Islet precursor cell (in vitro differentiated cells): ENCODE measurements at places on chromosomes 12 and 14.

DNA sequence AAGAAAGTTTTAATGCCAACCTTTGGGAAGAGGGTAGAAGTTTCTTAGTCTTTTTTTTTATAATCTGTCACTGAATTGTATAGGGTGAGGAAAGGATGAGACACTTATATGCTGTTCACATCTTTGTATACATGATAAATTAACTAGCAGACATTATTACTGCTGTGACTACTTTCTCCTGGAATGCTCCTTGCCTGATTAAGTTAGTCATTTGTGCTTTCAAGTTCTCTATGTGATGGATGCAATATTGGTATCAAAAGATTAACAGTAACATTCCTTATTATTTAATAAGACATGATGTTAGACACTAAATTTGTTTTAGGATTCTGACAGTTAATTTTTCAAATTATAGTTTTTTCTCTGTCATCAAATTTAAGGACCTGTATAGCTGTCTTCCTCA is 223.4 kb upstream of the GARIN2 start:
- DNase-seq: no peak

DNA sequence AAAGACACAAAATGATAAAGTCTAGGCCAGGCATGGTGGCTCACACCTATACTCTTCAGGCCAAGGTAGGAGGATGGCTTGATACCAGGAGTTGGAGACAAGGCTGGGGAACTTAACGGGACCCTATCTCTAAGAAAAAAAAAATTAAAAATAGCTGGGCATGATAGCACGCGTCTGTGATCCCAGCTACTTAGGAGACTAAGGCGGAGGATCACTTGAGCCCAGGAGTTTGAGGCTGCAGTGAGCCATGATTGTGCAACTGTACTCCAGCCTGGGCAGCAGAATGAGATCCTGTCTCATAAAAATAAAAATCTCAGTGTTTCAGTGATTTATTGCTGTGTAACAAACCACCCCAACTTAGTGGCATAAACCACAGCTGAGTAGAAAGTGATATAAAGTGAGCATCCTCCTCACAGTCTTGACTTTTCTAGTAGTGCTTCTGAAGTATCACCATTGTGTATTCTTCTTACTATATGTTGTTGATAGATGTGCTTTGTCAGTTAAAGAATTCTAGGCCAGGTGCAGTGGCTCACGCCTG is 10.6 kb upstream of the ATF1 start:
- peak; percentile 28 for DNase-seq

DNA sequence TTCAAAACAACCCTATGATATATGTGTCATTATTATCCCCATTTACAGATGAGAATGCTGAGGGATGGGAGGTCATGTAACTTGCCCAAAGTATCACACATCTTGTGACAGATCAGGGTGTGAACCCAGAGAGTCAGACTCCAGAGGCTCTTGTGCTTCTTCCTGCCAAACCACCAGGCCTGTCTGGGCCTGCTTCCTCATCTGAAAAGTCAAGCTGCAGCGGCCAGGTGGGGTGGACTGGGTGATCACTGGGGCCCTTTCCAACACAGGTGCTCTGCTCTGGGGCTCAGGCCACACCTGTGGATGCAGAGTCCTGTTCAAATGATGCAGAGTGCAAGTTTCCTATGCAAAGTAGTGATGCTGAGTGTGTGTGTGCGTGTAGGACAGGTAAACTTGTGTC is 26.7 kb downstream of the TSPAN11 start:
- DNase-seq: no peak

DNA sequence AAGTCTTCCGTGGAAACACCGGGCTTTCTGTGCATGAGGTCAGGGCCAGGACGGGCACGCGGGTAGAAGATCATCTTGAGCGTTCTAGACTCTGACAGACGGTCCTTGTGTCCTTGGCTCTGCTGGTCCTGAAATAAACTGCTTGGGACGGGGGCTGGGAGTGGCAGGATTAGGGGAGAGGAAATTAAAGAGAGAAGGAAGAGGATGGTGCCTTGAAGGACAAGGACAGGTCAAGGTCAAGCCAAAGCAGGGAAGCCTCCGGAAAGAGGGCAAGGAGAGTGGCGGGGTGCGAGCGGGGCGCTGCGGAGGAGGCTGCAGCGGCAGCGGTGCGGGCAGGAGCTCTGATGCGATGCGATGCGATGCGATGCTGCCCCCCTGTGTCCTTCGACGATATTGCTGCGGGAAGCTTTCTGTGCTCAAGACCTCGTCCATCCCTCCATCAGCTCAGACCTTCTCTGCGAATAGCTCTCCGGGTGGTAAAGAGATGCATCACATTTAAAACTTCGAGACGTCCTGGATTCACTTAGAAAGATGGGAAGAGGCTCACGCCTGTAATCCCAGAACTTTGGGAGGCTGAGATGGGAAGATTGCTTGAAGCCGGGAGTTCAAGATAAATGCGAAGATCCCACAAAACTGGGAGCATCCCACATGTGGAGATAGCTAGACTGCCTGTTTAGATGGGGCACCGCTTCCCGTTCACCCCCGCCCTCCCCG is 110.1 kb upstream of the TMEM132D start:
- peak; percentile 90 for DNase-seq

DNA sequence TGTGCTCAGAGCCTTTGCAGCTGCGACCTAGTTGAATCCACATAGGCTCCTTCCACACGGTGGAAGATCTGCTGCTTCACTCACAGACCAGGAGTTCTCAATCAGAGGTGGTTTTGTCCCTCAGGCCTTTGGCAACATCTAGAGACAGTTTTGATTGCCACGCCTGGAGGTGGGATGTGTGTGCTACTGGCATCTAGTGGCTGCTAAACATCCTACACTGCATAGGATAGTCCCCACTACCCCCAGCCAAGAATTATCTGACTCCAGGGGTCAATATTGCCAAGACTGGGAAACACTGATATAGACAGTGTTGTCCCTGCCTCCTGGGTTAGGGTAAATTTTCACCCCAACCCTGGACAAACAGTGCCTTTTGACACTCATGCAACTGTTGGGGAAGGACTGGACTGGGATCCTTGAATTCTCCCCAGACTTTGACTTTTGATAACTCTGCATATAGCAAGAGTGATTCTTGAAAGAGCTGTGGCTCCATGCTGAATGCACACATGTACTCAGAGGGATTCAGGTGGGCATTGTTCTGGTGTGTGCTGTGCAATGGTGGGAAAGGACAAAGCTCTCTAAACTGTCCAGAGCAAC is 39.8 kb downstream of the BAZ2A start:
- peak; percentile 78 for DNase-seq

GRCh38 chr14:104267895-104268294 is 129.5 kb downstream of the KIF26A start:
- peak; percentile 50 for DNase-seq

DNA sequence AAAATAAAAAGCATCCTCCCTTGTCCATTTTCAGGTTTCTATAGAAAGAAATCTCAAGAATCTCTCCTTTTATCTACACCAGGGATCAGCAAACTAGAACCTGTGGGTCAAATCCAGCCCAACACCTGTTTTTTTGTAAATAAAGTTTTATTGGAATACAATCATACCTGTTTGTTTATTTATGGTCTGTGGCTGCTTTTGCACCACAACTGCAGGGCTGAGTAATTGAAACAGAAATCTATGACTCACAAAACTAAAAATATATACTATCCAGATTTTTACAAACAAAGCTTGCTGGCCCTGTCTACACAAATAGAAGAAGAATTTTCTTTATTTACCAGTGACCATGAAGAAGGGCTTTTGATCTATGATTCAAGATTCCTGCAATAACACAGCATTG is 95.1 kb upstream of the COCH start:
- DNase-seq: no peak

DNA sequence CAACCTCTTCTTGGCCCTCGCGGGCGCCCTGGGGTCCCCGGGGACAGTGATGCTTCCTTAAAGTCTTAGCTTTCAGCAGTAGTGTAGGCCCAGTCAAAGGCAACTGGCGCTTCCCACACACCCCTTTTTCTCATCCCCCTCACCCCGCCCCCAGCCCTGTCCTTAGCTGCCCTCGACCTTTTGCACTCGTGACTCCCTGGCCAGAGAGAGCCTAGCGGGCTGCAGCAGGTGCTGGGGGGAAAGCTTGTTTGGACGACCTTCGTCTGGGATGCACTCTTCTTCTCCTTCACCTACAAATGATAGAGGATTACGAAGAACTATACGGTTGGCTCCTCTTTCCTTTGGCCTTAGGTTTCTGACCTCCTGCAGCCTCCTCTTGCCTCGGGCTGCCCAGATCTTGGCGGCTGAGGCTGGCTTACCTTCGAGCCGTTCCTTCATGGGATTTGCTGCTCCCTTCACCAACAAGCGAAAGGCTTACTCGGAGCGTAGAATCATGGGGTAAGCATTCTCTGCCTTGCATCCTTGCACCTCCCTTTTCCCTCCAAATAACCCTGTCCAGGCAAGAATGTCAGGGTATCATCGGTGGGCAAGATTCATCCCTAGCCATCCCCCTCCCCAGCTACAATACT is 815 bp downstream of the COQ10A start:
- peak; percentile 64 for DNase-seq

DNA sequence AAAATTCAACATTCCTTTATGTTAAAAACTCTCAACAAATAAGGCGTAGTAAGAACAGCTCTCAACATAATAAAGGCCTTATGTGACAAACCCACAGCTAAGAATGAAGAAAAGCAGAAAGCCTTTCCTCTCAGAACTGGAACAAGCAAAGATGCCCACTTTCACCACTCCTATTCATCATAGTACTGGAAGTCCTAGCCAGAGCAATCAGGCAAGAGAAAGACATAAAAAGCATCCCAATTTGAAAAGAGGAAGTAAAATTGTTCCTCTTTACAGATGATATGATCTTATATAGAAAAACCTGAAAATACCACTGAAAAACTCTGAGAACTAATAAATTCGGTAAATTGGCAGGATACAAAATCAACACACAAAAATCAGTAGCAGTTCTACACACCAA is 52.1 kb downstream of the STON2 start:
- DNase-seq: no peak

DNA sequence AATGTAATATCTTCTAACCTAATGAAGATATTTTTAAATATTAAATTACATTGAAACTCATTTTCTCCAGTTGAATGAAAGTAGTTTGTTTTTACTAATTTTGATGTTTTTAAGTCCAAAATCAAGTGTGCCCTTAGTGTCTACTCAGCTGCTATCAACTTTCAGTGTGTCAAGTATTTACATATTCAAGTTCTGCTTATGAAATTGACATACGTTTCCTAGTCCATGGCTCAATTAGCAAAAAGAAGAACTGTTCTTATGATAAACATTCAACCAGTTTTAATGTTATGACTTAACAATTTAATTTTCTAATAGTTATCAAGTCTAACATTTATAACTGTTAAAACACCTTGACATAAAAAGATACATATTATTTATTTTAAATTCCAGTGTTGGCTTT is 137.1 kb downstream of the DUSP6 start:
- DNase-seq: no peak

GRCh38 chr14:23555882-23556699 is at the start of gene THTPA:
THTPA (plus strand) TSS chr14:23556271; CDS start chr14:23556758, 487 bp downstream.
- DNase-seq: peak; percentile 97

GRCh38 chr12:81615026-81615588 is 144.0 kb downstream of the PPFIA2 start:
- DNase-seq: no peak

GRCh38 chr12:104662908-104663307 is 206.2 kb downstream of the CHST11 start:
- DNase-seq: no peak
